Stimulated activated CD8-positive, alpha-beta memory T cell treated with anti-CD3 and anti-CD28 coated beads, Interleukin-2, amount 100 ng/mL, for 1 hour (primary cell): ENCODE measurements at places on chromosomes 4 and X.

- no peak for DNase-seq
Observed at GRCh38 chr4:59341506-59341905, 1858.6 kb upstream of the ADGRL3 start.

DNA sequence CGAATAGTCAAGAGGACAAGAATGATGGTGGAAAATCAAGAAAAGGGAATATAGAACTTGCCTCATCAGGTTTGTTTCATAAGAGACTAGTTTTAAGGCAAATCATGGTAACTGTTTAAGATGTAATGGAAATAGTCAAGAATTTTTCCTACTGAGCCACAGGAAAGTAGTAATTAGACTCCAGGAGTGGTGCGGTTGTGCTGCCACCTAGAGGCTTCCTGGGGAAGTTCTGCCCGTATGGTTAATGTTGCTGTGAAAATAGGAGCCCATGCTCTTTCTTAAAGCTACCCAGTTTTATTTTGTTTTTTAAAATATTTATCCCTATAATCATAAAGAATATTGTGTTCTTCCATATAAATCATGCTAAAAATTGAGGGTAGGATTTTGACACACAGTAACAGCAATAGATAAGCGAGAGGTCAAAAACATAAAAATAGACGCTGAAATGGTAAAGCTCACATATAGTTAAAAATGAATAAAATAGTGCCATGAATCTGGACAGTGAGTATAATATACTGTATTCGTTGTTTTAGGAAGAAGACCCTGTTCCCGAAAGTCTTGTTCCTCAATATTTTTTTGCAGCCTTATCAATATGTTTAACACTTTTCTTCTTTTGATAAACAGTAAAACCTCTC is 87.0 kb downstream of the PHOX2B start:
- DNase-seq, result no peak

DNA sequence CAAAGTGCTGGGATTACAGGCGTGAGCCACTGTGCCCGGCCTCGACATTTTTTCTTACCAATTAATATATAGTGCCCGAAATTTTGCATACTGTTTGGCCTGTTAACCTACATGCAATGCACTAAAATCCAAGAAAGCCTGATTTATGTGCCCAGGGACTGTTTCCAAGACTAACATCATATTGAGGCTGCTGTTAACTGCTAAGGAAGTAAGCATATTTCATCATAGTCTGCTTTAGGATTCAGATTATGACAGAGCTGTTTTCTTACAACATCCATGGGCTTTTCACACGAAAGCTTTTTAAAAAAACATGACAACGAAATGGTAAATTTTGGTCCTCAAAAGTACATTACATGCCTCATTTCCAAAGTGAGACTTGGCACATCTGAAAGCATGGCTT is 84.4 kb downstream of the STOX2 start:
- DNase-seq, result no peak

- DNase-seq, result no peak
Observed at GRCh38 chr4:8039290-8039689, 99.6 kb upstream of the AFAP1 start.

- DNase-seq, result no peak
Observed at GRCh38 chr4:185738038-185738552, 73.9 kb downstream of the SORBS2 start.

DNA sequence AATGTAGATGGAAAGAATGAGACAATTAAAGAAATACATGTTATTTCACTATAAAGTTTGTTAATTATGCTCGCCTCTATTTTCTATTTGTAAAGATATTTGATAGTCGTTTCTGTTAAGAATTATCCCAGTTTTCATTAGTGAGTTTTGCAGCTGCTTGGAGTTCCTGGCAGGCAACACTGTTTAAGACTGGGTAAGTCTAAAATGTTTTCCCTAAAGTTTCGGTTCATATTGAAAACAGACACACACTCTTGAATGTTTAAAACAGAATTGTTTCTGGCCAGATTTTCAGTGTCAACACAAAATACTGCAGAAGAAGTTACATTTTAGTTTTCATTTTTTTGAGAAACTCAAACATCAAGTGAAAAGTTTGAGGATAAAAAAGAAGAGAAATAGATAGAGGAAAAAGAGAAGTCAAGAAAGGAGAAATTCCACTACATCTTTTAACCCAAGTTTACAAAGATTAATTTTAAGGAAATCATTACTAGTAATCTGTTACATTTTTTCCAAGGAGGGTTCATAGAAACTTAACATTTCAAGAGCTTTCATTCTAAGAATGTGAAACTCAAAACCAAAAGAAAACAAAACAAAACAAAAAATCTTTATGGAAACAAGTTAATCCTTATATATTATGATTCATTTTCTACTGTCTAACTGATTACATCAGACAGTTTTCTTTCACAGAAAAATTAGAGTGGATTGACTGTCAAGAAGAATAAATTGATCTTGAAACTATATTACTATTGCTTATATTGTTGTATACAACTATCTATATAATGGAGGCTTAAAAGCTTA is 305.5 kb downstream of the FAT4 start:
- DNase-seq, result no peak

- no peak for DNase-seq
Observed at GRCh38 chrX:150036181-150036580, 97.9 kb upstream of the EOLA2 start.

DNA sequence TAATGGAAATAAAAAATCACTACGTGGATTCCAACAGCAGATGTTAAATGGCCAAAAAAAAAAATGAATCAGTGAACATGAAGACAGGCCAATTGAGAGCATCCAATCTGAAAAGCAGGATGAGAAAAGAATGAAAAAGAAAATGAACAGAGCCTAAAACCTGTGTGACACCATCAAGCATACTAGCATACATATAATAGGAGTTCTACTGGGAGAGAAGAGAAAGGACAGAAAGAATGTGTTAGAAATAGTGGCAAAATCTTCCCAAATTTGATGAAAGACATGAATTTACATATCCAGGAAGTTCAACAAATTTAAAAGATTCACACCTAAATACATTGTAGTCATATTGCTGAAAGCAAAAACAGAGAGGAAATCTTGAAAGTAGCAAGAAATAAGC is 76.4 kb downstream of the CCDC160 start:
- no peak for DNase-seq

- no peak for DNase-seq
Observed at GRCh38 chrX:50579955-50580354, 109.3 kb upstream of the DGKK start.

DNA sequence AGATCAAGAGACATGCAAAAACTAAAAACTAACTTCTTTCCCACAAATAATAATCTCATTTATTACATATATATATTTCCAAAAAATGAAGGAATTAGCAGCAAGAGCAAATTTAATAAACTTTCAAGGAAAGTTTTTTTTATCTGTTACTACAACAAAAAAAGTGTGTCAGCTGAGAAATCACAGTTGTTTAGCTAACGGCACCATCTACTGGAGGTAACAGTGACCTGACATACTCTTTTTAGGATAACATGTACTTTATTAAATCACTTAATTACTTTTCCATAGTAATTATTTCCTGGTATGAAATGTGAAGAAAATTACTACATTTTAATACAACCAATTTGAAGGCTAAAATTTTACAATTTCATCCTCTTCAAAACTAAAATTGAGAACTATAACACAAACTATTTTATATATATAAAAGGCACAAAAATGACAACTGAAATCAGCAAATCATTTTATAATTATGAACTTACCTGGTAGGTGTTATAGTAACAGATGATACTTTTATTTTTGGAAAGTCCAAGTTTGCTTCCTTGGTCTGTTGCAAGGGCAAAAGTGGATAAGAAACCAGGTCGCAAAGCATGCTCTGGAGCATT is 9.1 kb downstream of the LAMTOR3 start:
- no peak for DNase-seq

GRCh38 chr4:3765271-3766035 is 732 bp upstream of the ADRA2C start:
- no peak for DNase-seq

DNA sequence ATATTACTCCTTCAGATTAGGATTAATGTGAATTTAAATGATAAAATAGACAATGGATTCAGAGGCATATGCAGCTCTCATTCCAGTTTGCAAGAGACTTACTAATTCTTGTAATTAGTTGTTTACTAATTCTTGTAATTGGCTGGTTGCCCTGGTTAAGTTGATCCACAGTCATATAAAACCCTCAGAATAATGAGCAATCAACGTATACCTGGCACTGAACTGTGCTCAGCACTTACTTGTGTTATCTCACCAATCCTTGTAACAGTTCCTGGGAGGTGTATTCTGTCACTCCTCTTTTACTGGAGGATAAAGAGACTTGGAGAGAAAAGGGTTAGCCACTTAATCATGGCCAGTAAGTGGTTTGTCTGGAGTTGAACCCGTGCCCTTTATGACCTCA is 10.5 kb downstream of the HERC5 start:
- DNase-seq, result no peak

GRCh38 chr4:105432438-105432837 is 41.4 kb downstream of the PPA2 start:
- no peak for DNase-seq

GRCh38 chrX:281166-281999 is at the start of gene PLCXD1:
Gene PLCXD1 (plus strand): TSS chrX:281381. CDS start chrX:284188, 2,807 bp downstream.
- DNase-seq, result no peak

GRCh38 chr4:109648997-109649575 is 54.2 kb downstream of the CASP6 start:
- DNase-seq, result no peak

- no peak for DNase-seq
Observed at GRCh38 chr4:110137829-110138228, 60.6 kb downstream of the ELOVL6 start.

DNA sequence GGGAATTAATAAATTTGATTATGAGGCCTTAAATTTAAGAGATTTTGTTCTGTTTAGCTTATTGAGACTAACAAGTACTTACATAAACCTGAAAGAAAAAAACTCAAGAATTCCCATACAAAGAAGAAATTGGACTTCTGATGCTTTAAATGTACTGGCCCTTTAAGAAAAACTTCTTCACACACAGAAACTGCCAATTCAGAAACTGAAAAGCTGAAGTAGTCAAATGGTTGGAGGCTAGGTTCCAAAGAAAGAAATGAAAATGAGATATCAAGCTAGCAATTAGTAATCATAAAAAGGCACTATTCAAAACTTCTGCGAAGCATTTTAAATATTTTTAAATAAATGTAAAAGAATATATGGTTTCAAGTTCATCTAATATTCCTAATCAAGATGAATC is 151.3 kb downstream of the THOC2 start:
- DNase-seq, result no peak
